ENCODE measurements at places on chromosomes 11 and 22.

DNA sequence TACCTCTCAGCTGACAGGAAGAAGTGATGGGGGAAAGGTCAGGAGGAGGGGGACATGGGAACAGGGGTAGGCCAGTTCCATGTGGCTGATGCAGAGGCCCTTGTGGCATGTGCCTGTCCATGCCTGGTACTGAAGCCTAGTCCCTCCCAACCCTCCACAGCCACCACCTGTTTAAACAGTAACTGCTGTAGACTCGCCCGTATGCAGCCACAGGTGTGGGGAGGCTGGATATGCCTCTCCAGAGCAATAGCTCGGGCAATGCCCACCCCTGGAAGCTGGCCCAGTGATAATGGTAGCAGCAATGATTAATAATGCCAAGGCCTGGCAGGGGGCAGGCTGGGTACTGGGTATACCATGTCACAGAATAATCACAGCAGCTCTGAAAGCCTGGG, 2.3 kb downstream of the SMTN start:
- DNase-seq: peak; percentile 34

DNA sequence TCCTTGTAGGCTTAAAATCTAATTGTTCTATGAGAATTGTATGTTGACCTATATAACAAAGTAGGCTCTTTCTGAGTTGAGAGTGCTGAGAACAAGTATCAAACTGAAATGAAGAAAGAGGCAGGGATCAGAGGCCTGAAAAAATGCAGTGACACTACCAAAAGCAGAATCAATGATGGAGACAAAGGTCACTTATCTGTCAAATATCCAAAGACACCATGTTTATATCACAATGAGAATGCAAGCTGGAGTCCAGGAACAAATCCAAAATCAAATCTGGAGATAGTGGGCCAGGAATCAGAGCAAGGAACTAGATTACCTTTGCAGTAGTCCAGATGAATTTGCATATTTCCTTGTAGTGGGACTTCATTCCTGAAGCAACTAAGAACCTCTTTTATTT, 377.7 kb downstream of the DLG2 start:
- DNase-seq: no peak

DNA sequence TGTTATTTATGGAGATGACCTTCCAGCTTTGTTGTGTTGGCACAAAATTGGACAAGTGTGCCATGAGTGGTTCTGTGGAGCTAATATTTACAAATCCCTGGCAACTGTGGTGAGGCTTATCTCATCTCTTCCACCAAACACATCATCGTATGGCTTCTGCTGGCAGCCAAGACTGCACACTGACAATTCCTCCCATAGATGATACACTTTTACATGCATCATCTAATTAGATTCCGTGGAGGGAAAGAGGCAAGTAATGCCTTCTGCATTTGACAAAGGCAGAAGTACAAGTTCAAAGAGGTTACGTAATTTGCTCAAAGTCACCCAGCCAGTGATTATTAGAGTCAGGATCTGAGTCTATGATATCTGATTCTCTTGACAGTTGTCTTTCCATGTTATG, 62.7 kb upstream of the KIRREL3 start:
- no peak for DNase-seq

DNA sequence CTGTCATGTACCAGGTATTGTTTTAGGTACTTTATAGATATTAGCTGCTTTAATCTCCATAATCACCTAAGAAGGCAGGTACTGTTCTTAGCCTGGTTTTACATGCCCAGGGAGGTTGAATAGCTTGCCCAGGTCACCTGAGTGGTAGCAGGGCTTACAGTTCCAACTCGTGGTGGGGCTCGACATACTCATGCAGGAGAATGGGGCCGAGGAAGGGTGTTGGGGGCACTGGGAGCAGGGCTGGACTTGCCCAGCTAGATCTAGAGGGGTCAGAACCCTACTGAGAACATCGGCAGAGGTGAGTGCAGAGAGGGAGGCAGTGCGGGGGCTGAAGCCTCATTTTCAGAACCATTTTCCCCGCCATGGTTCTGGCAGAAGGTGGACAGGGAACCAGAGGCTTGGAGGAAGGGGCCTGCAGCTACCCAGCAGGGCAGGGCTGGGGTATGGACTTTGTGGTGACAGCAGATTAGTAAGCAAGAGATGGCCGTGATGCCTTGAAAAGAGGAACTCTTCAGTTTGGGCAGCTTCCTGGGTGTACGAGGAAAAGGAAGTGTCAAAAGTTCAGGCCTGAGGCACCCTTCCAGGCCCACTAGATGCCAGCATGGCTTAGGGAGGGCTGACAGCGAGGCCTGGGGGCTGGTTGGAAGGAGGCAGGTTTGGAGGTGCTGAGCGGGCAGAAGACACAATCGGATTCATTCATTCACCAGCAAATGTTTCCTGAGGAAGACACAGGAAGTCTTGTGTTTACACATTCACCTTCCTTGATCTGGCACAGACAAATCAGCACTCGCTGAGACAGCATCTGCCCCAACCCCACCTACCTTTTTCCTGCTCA, 54.7 kb upstream of the LYVE1 start:
- DNase-seq: peak; percentile 30

GRCh38 chr11:20931029-20931428, 261.6 kb downstream of the NELL1 start:
- no peak for DNase-seq

DNA sequence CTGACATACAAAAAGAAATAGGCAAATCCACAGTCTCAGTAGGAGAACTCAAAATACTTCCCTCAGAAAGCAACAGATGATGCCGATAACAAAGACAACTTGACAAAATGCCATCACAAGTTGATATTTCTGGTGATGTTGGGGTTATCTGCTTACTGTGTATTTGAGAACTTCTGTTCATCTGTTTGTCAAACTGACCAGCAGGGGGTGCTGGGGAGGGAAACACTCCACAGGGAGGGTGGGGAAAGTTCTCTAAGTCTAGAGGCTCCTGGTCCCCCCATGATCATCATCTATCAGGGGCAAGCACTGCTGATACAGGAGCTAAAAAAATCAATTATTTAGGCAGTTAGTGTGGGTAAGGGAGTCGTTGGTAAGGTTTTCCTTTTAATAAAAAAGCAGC, 19.2 kb downstream of the GLYATL1 start:
- DNase-seq: peak; percentile 58

DNA sequence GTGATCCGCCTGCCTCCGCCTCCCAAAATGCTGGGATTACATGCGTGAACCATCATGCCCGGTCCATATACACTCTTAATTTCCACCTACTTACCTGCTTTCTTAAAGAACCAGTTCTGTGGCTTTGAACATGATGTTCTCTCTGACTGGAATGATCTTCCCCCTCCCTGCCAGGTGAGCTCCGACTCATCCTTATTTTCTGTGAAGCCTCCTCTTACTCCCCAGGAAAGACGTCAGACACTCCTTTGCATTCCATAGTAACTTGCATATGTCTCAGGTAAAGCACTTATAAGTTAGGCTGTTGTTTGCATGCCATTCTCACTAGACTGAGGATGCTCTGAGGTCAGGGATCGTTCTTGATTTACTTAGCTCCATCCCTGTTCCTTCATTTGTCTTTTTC, 91.8 kb upstream of the RAB1B start:
- no peak for DNase-seq

DNA sequence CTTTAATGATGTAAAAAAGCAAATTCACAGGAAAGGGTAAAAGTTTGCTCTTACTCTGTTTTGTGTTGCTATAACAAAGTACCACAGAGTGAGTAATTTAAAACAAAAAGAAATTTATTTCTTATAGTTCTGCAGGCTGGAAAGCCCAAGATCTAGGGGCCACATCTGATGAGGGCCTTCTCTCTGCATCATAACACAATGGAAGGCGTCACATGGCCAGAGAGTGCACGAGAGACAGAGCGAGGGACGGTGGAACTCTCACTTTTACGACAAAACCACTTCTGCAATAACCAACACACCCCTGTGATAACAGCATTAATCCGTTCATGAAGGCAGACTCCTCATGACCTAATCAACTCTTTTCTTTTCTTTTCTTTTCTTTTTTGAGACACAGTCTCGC, 31.1 kb downstream of the CD6 start:
- DNase-seq: no peak

DNA sequence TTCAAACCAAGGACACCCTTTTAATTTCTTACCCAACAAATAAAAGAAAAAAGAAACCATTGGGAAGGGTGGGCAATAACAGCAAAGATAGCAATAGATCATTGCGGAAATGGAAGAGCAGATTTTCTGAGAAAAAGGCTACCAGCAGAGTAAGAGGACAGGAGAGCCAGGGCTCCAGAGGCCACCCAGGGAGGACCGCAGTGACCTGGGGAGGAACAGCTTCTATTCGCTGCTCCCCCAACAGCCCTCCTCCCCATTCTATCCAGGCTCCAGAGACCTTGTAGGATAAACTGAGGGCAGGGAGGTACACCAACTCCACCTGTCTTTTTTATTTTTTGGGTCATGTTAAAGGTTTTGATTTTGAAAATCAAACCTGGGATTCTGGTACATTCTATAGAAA, 59.8 kb downstream of the SYN3 start:
- DNase-seq: no peak

- DNase-seq: no peak
These were observed 161.6 kb upstream of the SYN3 start for GRCh38 chr22:33219648-33220384.

GRCh38 chr11:16448123-16448717, 91.9 kb upstream of the SOX6 start:
- DNase-seq: no peak

- DNase-seq: no peak
These were observed 1047.3 kb upstream of the CNTN5 start for GRCh38 chr11:97973352-97973857.

DNA sequence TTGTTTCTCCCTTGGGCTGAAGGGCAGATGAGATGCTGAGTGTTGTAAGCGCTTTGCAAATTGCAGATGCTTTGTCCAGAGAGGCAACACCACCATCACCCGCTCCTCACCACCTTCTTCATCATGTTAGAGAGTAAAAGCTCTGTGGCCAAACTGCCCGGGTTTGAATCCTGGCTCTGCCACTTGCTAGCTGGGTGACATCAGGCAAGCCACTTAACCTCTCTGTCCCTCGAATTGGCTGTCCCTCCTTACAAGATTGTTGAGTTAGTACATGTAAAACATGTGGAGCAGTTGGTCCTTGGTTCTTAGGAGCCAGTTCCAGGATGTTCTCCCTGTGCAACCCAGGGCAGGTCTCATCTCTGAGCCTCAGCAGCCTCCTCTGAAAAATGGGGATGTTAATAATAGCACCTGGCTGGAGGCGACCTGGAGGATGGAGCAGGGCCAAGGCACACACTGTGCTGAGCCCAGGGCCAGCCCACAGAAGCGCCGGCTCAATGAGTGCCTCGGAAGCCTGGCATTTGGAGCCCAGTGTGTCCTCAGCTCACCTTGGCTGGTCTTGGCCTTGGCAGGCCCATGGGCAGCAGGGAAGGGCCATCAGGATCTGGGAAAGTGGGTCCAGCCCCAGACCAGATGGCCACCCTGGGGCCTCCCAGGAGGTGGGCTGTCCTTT, 10.5 kb downstream of the C11orf86 start:
- DNase-seq: no peak

DNA sequence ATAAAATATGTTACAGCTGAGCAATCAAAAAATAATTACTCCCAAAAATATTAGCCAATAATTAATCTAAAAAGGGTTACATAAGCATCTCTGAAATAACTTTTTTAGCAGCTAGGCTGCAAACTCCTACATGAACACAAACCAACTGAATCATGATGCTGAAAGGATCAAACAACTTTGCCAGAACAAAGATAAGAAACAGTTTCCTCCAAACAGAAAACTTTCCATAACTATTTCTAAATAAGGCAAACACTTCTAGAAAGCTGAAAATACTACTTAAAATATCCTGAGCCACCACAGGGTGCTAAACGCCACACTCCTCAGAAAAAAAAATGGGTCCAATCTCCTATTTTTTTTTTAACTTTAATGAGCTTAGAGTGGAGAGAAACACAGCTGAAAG, 68.6 kb upstream of the ARHGAP32 start:
- no peak for DNase-seq

- no peak for DNase-seq
These were observed 172.6 kb downstream of the LARGE1 start for GRCh38 chr22:33747576-33748180.

- DNase-seq: no peak
These were observed 802.0 kb downstream of the KCNA4 start for GRCh38 chr11:29214833-29215232.

DNA sequence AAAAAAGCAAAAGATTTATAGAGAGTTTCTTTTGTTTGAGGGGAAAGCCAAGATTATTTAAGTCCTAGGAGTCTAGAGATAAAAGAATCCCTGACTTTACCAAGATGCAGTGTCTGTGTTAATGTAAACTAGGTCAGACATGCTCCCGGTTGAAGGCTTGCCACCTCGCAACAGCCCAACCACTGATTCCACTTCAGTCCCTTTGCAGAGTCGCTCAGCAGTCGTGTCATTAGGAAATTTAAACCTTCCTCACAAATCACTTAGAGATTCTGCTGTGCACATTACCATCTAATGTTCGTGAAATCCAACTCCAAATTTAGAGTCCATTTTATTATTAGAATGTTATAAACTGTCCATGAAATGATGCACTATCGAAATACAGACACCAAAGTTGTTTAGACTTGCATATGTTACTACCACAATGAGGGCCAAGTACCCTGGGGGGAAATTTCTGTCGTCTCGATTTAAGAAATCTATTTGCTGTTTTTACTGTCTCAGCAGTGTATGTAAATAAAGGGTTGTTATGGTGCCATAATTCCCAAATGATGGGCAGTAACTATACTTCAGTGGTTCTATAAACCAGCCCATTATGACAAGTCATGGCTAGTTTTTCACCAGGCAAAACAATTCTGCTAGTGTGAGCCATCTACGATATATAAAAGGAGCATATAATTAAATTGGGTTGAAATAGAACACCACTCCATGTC, 101.4 kb upstream of the MTNR1B start:
- DNase-seq: no peak

DNA sequence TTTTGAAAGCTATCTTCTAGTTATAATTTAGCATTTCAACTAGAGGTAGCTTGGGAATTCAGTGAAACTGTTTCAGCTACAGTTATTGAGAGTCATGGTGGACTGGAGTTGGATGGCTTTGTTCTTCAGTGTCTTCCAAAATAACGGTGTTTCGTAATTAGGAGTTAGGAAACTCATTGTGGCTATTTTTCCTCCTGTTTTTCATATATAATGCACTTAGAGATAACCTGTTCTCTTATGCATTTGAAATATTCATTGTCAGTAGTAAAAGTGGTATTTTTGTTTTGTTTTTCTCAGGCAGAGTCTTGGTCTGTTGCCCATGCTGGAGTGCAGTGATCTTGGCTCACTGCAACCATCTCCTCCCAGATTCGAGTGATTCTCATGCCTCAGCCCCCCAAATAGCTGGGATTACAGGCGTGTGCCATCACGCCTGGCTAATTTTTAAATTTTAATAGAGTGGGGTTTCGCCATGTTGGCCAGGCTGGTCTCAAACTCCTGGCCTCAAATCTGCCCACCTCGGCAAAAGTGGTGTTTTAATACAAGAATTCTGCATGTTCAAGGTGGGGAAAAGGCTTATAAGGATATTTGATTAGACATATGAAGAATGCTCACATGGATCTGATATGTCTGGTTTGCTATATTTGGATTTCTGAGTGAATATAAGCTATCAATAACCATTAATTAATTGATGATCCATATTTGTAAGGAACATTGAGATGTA, 12.7 kb downstream of the PDHX start:
- DNase-seq: no peak

Measured in activated T-cell treated with anti-CD3 and anti-CD28 coated beads, Interleukin-2, amount 50 U/mL, for 48 hours (primary cell).